ENCODE measurements at places on chromosomes 6 and 20.

DNA sequence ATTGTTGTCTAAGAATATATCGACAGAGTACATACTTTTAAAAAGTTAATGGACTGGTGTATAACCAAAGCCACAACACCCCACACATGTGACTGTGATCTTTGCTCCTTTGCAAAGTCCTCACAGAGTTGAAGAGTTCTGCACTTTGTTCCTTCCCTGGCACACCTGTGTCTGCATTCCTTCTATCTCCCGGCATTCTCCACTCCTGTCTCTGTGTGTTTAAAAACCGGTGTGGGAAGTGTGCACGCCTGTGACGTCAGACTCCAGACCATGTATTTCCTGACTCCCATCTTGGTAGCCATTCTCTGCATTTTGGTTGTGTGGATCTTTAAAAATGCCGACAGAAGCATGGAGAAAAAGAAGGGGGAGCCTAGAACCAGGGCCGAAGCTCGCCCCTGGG is at the start of gene IYD:
IYD (plus strand) TSS at position 251 of the 400 bp plus-strand sequence; CDS start at position 271, 20 bp downstream.
- DNase-seq, result no peak

DNA sequence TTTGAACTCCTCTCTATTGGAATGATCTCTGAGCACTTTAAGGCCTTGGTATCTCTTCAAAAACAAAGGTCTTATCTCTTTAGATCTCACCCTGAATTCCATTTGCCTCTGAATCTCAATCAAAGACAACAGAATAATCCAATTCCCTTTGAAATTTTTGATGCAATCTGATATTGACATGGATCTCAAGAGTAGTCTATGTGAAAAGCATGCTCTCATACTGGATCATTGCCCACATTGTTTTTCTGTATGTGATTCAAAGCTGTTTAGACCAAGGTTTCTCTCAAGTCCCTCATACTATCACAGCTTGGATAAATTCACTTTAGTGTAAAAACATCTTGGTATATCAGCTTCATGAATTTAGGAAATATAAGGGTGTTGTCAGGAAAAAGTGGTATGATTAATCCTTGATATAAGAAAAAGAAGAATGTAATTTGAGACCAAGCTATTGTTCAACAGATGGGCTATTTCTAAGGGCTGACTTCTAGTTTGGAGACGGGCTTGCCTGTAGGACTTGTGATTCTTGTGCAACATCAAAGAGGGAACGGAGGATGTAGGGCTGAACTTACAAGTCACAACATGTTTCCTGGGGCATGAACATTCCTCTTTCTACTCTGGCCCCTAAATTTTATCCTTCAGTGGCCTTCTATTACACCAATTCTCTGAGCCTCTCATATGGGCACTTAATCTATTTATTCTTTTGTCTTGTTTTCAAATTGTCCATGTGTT is 77.9 kb upstream of the CITED2 start:
- DNase-seq, result no peak

GRCh38 chr6:4088704-4089103 is 9.8 kb upstream of the FAM217A start:
- no peak for DNase-seq

- no peak for DNase-seq
Measured at GRCh38 chr6:53041356-53041755, 23.8 kb upstream of the FBXO9 start.

GRCh38 chr6:169978615-169979161 is 227.3 kb downstream of the ERMARD start:
- no peak for DNase-seq

DNA sequence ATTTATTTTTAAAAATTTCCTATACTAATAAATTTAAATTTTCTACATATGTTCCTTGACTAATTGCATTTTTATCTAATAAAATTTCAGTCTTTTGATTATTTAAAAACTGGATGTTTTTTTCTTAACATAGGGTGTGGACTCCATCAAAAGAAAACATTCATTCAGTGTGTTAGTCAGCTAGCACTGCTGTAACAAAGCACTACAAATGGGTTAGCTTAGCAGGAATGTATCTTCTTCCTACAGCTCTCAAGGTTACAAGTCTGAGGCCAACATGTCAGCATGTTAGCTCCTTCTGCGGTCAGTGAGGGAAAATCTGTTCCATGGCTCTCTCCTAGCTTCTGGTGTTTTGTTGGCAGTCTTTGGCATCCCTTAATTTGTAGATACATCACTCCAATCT is 32.5 kb downstream of the FRK start:
- DNase-seq, result no peak

DNA sequence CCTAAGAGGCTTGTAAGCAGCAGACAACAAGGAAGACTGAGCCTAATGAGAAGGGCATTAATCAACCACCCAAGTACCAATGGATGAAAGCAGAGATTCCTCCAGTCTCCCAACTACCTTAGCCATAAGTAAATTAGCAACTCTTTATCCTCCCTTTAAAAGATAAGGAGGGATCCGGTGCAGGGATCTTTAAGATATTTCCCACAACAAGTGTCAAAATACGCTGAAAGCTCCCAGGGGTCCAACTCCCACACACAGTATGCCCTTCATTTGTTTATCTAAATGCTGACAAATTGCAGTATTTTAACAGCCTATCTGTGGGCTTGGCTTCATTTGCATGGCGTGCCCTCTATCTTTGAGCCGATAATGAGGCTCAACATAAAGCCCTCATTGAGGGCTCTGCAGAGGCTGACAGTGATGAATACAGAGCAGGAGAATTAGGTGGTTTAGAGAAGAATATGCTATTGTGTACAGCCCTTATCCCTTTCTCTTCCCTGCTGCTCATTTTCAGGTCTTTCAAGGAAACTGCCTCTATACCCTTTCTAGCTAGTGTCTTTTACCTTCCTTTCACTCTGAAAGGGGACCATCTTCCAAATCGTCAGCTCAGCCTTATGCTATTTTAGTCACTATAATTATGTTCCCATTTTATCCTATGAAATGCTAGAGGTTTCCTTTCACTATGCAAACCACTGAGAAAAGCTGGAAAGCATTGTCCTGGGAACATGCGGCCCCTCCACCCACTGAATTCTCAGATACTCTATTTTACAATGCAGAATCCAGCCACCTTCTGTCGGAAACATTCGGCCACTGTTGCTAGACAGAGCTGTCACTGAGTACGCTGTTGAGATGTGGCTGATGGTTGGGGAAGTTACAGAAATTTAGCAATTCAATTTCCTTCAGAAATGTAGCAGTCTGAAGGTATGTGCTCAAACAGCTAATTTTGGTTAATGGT is 575.2 kb upstream of the JAG1 start:
- peak; percentile 38 for DNase-seq

DNA sequence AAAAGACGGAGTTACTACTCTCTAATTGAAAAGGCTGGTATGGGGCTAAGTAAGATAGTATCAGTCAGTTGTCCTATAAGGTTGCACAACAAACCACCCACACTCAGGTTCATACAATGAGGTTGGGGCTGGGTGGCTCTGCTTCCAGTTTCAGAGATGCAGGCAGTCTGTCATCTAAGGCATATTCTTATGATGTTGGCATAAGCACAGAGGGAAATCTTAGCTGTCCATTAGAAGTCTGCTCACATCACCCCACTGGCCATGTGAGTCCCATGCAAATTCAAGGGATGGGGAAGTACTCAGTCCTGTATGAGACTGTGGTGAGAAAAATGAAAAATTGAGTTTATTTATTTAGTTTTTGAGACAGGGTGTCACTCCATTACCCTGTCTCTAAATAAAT is 118.6 kb downstream of the LAMP5 start:
- DNase-seq, result no peak

GRCh38 chr6:116278854-116279231 is 887 bp downstream of the TSPYL1 start:
- no peak for DNase-seq

- DNase-seq, result no peak
Measured at GRCh38 chr6:106736502-106736901, 107.1 kb downstream of the QRSL1 start.

DNA sequence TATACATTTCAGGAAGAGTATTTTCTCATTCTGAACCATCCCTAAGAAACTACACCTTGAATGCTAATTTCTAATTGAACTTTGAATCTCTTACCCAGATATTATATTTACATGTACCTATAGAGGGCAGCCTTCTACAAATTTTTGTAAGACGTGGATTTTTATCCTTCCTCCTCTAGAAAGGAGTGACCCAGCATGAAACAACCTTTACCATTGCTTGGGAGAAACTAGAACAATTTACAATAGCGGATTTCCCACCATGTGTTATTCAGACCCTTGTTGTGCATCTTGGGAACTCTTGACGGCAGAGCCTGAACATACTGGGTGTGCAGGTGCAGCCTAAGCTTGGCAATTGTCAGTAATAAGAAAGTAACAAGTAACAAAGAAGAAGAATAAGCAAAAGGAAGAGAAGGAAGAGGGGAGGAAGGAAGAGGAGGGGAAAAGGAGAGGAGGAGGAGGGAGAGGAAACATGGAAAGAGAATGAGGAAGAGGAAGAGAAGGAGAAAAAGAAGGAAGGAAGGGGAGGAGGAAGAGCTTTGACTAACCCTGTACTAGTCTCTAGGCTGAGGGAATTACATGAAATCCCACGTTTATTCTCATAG is 10.8 kb upstream of the TAAR1 start:
- DNase-seq, result no peak

DNA sequence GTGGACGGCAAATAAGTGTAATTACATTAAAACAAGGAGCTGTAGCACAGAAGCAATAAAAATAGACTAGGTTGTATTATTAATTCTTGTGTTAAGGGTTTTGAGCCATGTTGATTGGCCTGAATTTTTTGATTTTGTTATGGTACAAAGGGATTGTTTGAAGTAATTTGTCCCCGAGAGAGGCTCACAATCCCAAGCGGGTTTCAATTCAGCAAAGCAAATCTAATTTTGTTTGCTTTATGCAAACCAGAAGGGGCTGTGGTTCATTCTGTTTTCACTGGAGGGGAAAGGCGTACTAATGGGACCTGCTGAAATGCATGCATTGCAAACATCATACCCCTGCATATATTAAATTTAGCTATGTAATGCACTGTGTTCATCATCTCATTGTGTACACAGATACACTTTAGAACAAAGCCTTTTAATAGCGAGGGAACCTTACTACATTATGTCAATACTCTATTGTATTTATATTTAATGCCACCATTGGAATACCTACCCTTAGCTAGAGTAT is 379.5 kb upstream of the POU3F2 start:
- DNase-seq, result no peak

- no peak for DNase-seq
Measured at GRCh38 chr20:37382482-37383120, 36.7 kb downstream of the SRC start.

- DNase-seq, result no peak
Measured at GRCh38 chr6:85348643-85349042, 101.2 kb upstream of the NT5E start.

- peak; percentile 40 for DNase-seq
Measured at GRCh38 chr6:5132731-5133130, 47.6 kb downstream of the PPP1R3G start.

DNA sequence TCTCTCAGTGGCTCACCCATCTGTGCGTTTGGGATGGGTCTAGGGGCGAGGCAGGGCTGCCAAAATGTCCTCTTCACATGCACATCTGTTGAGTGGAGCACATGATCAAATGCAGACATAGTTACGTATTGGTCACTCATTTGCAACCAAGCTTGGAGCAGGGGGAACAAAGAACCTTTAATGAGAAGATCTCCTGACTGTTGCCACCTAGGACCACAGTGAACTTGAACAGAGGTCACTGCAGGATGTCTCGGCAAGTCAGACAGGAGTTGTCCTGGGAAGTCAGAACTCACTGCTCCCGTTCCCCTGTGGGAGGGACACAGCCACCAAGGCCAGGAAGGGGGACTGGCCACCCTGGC is 73.4 kb downstream of the SSR1 start:
- DNase-seq, result no peak

DNA sequence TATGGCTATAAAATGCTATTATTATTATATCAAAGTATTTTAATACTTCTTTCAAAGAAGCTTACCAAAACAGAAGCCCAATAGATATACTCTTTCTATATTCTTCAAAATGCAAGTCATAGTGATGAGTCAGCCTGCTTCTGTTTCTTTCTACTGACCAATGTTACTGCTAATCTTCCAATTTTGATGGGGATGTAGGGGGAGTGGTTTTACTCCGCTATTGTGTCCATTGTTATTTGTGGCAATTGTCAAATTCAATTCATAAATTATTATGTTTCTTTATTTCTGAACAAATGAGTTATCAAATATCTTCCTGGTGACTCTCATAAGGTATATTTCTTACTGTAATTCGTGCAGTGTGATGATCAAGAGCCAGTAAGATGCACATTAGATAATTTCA is 221.5 kb upstream of the DEFB112 start:
- DNase-seq, result no peak

- no peak for DNase-seq
Measured at GRCh38 chr20:24693466-24694156, 224.2 kb downstream of the SYNDIG1 start.

- DNase-seq, result no peak
Measured at GRCh38 chr6:16396497-16397319, 158.3 kb downstream of the GMPR start.

DNA sequence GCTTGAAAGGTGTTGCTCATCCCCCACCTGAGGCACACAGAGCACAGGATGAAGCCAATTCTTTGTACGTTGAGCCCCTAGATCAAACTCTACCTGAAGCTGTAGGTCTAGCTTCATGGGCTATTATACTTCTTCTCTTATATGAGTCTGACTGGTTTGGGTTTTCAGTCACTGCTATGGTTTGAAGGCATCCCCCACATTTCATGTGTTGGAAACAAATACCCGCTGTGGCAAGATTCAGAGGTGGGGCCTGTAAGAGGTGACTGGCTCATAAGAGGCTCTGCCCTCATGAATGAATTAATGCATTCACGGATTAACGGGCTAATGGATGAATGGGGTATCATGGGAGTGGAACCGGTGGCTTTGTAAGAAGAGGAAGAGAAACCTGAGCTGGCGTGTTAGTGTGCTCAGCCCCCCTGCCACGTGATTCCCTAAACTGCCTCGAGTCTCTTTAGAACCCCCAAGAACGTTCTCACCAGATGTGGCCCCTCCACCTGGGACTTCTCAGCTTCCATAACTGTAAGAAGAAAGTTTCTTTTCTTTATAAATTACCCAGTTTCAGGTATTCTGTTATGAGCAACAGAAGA is 39.2 kb downstream of the PREX1 start:
- no peak for DNase-seq

DNA sequence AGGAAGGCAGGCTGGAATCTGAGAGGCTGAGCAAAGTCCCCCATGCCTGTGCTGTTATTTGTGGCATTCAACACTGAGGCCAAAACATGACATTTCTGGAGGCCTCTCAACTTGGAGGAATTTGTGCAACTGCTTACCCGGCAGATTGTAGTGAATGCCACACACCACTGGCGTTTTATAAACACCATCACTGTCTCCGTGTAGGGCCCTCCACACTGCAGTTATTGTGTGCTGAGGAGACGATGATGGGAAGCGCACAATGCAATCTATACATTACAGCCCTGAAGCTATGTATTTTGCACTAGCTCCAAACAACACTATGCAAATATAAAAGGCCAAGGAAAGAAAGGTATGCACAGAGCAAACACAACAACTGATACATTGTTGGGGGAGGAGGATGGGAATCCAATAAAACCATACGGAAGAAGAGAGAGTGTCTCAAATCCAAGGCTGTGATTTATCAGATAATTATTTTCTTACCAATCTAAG is 106.5 kb downstream of the SMLR1 start:
- DNase-seq, result no peak
